Fibroblast of skin of right biceps (primary cell): ENCODE measurements at places on chromosomes 7 and 10.

GRCh38 chr7:96303105-96303685 is 18.7 kb downstream of the SLC25A13 start:
- DNase-seq: no peak

GRCh38 chr7:119320316-119320715 is 952.7 kb upstream of the KCND2 start:
- DNase-seq: no peak

- DNase-seq: no peak
Measured at GRCh38 chr7:50412973-50413372, 37.2 kb downstream of the FIGNL1 start.

DNA sequence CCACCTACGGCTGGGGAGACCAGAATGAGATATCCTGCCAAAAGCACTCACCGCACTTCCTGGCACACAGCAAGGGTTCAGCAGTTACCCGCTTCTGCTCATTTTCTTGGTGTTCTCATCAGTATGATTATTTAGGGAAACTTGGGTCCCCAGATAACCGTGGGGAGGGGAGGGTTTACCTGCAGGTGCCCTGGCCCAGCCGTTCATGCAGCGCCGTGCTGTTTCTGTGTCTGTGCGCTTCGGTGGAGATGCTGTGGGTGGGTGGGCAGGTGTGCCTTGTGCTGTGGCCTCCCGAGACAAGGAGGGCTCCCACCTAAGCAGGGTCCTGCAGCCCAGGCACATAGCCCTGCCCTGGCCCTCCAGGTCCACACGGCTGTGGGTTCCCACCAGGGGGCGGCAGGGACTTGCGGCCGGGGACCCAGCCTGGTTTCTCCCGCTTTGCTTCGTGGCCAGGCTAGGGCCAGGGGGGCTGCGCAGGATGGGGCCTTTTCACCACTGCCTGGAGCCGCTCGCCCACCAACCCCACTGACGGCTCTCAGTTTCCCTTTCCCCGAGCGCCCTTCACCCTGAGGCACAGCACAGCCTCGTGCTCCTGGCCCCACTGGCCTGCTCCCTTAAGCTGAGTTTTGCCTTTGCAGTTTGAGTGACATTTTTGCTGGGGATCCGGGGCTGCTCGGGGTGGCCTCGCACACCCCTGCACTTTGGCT is 78.5 kb downstream of the LHPP start:
- DNase-seq: peak; percentile 20

- DNase-seq: no peak
Measured at GRCh38 chr10:89214566-89215165, 7.5 kb upstream of the CH25H start.

DNA sequence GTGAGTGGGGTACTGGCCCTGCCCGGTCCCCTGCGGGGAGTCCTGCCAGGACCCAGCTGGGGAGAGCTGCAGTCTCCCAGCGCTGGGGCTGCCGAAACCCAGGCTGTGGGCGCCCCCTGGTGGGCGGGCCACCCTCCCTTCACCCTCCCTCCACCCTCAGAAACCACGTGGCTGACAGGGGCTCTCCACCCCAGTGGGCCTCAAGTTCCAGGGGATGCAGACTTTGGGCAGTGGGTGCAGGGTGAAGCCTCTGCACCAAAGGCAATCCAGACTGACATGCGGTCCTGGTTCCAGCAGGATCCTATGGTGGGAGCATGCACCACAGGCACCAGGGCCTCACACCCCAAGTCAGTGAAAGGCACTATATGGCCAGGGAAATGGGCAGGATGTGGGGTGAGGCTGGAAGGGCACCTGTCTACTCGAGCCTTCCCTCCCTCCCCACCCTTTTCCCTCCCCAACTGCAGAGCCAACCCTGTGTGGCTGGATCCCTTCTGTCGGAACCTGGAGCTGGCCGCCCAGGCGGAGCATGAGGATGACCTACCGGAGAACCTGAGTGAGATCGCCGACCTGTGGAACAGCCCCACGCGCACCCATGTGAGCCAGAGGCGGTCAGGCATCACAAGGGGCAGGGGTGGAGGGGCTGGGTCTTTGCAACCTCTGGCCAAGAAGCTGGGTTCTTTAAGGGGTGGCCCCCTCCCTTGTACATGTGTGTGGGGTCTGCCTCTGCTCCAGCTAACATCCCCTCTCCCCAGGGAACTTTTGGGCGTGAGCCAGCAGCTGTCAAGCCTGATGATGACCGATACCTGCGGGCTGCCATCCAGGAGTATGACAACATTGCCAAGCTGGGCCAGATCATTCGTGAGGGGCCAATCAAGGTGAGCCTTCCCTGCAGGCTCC is 38.8 kb downstream of the PSAP start:
- peak; percentile 43 for DNase-seq

DNA sequence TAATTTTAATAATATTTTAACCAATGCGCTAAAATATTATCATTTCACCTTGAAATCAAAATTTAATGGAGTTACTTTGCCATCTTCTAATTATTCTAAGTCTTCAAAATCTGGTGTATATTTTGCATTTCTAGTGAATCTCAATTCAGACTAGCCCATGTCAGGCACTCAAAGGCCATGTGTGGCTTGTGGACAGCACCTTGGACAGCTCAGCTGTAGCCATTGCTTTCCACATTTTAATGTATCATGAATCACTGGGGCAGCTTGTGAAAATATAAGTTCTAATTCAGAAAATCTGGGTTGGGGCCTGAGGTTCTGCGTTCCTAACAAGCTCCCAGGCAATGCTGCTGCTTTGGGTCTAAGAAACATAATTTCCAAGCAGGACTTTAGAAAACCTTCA is 57.2 kb downstream of the MGAM2 start:
- DNase-seq: no peak

DNA sequence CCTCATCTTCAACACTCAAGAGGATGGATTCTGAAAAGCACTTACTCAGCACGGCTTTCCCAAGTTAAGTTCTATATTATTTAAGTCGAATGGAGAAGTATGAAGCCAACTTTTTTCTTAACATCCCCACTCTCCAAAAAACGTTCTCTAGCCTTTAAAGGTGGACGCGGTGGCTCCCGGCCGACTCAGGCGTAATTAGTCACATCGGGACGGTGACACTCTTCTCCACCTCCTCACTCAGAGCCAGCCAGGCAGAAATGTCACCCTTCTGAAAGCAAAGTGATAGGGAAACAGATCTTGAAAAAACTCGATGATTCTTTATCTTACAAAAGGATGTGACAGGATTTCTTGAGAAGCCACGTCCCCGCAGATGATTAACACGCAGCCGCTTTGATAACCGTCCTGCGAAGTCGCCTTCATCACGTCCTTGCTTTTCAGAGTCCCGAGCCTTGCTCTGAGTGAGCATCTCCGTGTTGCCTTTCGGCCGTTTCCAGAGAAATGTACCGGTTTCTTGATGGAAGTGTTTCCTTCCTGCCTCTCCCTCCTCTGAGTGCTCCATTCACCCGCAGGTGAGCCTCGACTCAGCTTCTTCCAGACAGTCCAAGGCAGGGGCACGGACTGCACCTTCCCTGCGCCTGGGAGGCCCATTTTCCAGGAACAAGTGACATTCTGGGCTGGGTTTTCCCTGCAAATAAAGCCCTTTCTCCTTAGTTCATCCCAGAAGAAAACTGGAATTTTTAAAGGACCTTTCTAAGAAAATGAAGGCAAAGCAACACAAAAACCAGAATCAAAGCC is 314.8 kb downstream of the DNAJB6 start:
- DNase-seq: no peak

DNA sequence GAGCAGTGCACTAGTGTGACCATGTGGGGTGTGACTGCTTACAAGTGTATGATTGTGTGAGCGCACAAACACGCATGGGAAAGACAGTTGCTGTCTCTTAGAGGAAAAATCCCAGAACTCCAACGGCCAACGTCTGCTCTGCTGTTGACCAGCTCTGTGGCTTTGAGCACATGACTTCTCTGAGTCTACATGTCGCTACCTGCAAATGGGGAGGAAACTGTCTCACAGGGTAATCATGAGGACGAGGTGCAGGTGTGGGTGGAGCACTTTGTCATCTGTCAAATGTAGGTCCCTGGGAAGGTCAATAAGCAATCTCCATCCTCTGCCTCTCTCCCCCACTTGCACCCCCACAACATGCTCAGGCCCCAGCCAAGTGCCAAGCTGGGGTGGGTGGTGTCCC is 31.2 kb upstream of the TLX1 start:
- no peak for DNase-seq

DNA sequence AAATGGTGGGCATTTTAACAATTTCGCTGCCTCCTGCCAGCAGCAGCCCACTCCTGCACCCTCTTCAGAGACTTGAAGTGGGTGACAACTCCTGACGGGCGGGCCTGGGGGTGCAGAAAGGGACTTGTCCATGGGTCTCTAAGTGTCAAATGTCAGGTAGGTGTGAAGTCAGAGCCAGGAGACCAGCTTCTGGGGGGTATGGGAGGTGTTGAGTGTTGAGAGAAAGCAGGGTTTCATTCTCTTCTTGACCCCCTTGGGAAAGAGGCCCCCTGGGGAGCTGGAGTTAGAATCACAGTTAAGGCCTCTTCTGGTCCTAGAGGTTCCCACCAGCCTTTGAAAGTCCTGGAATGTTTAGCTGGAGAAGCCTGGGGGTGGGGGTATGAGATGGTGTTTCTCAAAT is 11.6 kb upstream of the PALD1 start:
- DNase-seq: no peak

- no peak for DNase-seq
Measured at GRCh38 chr7:116966601-116967000, 13.3 kb downstream of the ST7 start.

DNA sequence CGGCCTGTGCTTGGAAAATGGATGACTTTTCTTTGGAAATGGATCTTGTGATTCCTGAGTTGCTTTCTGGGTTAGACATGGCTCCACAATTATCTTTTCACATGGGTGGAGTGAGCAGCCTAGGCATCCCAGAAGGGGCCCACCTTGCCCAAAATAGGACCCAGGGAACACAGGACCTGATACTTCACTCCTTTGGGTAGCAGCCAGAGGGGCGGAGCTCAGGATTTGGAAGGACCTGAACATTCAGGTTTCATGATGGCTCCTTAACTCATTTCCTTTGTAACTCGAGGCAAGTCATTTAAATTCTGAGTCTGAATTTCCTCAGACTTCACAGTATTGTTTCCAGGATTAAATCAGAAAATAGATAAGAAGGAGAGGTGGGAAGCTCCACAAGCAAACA is 178.3 kb upstream of the ZMIZ1 start:
- DNase-seq: no peak

- peak; percentile 74 for DNase-seq
Measured at GRCh38 chr7:85469446-85470010, 282.7 kb upstream of the SEMA3D start.

GRCh38 chr7:36057323-36057722 is 95.7 kb upstream of the EEPD1 start:
- no peak for DNase-seq

GRCh38 chr7:76231583-76231982 is 29.9 kb downstream of the SRRM3 start:
- no peak for DNase-seq

DNA sequence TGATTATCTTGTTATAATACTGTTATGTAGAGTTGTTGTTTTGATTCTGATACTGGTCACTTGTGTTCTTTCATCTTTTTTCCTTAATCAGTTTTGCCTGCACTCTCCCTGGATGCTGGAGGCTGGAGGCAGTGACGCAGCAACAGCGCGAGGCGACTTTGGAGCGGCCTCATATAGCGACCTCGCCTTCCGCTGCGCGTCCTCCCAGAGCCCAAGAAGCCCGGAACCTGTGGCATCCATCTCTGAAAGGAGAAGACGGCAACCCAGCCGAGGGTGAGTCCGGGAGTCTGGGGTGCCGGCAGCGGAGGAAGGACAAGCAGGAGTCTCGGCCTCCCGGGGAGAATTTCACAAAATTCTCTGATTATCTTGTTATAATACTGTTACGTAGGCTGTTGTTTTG is 161.2 kb downstream of the ZNF33B start:
- no peak for DNase-seq

DNA sequence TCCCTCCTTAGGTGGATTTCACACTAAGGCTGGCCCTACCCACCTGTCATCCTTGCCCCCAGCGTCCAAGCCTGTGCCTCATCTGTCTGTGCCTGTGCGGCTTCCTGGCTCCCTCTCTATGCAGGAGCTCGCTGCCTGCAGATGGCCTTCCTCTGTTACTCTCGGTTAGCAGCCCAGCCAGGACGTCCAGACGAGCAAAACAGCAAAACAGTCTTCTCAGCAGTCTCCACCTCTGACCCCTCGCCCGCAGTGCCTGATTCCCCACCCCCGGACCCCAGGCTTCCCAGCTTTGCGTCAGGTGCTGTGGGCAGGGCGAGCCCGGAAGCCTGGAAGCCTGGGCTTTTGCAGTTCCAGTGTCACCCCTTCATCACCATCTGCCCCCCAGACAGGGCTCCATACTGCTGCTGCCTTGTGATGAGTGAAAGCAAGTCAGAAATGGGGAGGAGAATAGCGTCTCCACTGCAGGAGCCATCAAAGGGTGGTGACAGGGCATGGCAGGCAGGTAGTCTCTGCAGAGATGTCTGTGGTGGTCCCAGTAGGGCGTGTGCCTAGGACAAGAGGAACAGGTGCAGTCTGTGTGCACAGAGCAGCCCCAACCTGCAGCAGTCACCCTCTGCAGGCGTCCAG is 88.5 kb downstream of the ADCY1 start:
- no peak for DNase-seq

DNA sequence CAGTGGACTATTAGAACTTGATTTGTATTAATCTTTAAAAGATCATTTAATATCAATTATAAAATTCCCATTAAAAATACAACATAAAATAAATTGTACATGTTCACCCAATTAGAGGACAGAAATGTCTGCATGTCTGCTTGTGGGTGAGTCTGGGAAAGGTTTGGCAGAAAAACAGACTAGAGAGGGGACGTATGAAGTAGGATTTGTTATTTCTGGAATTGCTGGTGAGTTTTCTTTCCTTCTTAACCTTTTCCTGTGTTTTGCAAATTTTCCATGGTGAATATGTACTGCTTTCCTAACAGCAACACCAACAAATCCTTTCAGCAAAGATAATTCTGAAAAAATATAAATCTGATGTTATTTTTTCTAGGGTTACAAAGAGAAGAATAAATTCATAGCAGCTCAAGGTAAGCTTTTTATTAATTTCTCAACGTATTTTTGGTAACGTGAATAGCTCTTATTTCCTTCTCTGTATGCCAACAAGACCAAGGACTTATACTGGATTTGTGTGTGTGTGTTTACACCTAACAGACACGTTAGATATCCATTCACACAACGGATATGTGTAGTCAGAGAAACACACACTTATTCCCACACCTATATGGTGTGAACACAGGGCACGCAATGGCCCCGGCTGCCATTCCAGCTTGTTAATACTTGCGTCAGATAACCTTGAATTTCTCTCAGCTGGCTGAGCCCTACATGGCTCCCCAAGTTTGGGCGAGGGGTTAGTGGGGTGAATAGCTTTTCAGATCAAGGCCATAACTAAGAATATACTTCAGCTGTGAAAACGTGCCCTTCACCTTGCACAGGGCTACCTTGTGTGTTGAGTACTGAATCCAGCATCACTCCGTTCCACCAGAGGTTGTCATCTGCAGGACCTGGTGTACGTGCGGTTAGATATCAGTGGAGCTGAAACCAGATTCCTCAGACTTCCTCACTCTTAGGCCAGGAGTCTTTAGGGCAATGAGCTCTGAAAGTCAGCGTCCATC is 64.6 kb downstream of the MKI67 start:
- DNase-seq: no peak

- no peak for DNase-seq
Measured at GRCh38 chr7:102281785-102282184, 4.9 kb upstream of the SH2B2 start.
